BJ (cell line): ENCODE measurements at places on chromosomes 11 and 22.
A peak's percentile ranks its signal among the peaks of the same experiment; 100 is the strongest.

DNA sequence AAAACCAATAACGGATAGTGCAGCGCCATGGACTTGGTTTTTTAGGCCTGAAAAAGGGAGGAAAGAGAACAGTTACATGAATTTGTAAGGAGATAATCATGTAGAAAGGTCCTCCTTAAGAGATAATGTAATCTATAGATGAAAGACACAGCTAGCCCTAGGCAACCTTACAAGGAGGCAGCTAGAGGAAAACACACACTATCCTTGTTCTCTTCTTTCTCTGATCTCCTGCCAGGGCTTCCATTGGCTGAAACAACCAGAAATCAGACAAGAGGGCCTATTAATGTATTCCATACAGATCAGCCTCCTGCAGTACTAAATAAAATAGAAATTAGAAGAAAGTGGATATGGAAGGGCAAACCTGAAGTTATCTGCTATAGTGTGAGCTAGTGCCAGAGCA is 53.0 kb downstream of the KCNA4 start:
- no peak for DNase-seq

DNA sequence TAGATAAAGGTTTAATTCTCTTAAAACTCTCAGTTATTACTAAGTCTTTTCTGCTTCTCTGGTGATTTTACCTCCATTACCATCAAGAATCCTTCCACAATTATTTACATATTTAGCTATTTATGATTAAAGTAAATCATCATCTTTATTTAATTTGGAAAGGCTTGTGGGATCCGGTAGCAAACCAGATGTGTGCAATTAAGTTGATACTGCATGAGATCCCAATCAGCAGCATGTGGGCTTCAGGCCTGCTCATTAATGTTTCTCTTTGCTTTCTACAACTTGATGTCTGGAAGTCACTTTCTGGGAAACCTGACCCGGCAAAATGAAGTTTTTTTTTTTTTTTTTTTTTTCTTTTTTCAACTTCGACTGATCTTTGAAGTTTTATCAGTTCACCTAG is 558.4 kb upstream of the ANO5 start:
- no peak for DNase-seq

GRCh38 chr11:133897331-133897650 is 52.0 kb upstream of the SPATA19 start:
- DNase-seq, result no peak

- DNase-seq, result no peak
These were observed 18.9 kb downstream of the TPST2 start for GRCh38 chr22:26570864-26571525.

GRCh38 chr11:73406619-73407018 is 30.4 kb downstream of the RELT start:
- DNase-seq, result no peak

- DNase-seq, result no peak
These were observed 29.8 kb downstream of the DUSP8 start for GRCh38 chr11:1542267-1542666.

DNA sequence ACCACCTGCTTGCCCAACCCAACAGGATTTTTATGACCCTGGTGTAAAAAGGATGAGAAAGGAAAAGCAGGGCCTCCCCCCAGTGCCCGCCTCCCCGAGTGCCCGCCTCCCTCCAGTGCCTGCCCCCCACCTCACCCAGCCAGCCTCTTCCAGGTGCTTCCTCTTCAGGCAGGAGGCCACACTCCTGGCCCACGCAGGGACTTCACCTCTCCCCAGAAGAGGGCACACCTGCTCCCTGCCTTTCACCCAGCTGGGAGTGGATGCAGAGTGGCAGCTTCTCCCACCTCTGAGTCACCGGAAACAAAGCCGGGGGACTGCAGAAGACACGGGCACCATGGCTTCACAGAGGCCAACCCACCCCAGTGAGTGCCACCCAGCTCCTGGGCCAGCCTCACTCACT is 16.1 kb downstream of the CPT1A start:
- DNase-seq, result no peak

DNA sequence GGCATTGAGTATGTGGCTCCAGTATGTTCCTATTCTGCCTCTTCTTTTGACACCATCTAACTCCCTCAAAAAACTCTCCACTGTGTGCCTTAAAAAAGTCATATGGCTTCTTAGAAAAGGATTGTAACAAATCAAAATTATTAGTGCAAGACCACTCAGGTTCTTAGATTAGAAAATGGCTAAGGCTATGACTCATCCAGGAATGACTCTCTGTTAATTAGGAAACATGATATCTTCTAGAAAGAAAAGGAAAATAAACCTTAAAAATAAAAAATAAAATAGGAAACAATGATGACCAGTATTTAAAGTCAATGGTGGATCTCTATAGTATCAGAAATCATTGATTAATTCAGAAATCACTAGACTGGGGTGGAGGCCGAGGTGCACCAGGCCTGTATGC is 21.7 kb downstream of the SLC25A17 start:
- DNase-seq, result no peak

GRCh38 chr22:22352371-22352999 is 107.9 kb downstream of the VPREB1 start:
- no peak for DNase-seq

- DNase-seq, result no peak
These were observed 51.7 kb upstream of the PAK1 start for GRCh38 chr11:77525455-77526091.

GRCh38 chr11:61270354-61271076 is 24.6 kb downstream of the VWCE start:
- peak; percentile 23 for DNase-seq

- no peak for DNase-seq
These were observed 11.8 kb upstream of the MAPK11 start for GRCh38 chr22:50281957-50282356.
